ENCODE measurements at places on chromosomes 5 and 9.

DNA sequence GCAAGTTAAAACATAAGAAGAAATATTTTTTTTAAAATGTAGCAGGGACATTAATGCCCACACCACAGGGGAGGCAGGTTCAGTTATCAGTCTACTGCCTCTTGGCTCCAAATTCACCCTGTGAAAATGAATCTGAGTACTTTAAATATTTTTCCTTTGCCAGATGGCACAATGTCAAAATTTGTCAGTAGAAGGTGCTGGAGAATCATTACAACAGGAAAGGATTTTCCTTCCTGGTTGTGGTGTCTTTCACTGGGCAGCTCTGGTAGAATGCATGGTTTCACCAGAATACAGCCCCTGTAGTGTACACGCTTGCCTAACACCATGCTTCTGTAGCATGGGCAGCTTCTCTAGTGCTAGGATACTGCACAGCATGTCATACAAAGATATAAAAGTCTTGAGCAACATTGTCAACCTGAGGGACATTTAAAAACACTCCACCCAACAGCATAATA is 9.7 kb upstream of the SREK1 start:
- DNase-seq = no peak

DNA sequence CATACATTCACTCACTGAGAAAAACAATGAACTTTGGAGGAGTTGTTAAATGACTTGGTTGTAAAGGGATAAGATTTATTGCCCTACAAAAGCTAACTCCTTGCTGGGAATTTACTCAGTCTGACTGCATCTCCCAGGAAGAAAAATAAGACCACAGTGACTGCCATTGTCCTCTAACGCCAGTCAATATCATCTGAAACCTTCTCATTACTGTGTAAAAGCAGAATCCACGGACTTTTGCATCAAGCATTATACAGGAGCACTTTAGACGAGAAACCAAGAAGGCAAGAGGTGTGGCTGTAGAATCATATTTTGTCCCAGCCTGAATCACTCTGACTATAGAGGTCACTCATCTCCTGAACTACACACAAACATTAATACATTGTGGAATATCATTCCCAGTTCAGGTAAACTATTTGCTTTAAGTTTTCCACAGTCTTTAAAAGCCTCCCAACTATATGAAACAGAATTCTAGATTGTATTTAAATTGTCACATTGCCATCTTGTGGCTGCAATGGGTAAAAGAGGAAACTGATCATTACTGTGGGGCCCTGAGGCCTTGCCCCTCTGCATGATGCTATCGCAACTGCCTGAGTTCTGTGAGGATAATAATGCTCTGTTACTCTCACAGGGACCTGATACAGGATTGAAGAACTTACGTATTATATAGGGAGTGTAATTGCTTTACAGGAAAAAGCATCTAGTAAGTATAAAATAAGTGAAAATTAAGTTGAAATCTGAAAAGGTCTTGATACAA is 142.9 kb downstream of the SLCO4C1 start:
- DNase-seq = peak; percentile 52

GRCh38 chr9:134724202-134724911 is 82.8 kb downstream of the COL5A1 start:
- DNase-seq = peak; percentile 40

GRCh38 chr5:132322266-132322665 is 28.1 kb downstream of the SLC22A4 start:
- DNase-seq = no peak

DNA sequence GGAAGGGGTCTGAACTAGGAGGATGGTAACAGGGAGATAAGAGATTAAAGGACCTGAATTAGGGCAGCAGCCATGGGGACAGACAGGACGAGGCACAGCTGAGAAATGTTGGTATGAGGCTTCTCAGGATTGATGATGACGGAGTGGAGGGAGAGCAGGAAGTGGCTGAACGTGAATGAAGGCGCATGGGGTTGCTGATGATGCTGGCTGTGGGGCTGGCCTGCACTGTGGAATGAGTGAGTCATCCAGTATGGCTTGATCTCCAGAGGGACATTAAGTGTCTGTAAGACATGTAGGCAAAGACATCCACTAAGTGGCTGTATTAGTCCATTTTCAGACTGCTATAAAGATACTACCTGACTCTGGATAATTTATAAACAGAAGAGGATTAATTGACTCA is 256.4 kb downstream of the ICE1 start:
- DNase-seq = no peak

- peak; percentile 84 for DNase-seq
Observed at GRCh38 chr9:98575379-98576346, 133.1 kb downstream of the GABBR2 start.

GRCh38 chr9:135300346-135301141 is 179.0 kb upstream of the PPP1R26 start:
- no peak for DNase-seq

DNA sequence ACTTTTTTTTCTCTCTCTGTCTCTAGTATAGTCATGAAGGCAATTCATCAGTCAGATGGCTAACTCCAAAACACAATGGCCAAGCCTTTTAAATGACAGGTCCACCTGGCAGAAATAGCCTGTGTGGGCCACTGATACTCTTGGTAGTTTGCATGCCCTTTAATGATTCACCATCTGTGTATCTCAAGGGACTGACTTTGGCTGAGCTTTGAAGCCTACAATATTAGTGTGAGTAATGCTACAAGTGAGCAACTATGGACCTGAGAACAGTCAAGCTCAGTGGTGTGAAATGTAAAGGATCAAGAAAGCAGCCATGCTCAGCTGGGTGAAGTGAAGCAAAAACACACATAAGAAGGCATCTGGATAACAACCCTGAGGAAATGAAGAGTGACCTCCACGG is 506.9 kb downstream of the TLE1 start:
- DNase-seq = peak; percentile 54

GRCh38 chr9:91939978-91940377 is 10.1 kb downstream of the ROR2 start:
- DNase-seq = no peak

- peak; percentile 19 for DNase-seq
Observed at GRCh38 chr5:151886546-151887275, 37.9 kb downstream of the GLRA1 start.

DNA sequence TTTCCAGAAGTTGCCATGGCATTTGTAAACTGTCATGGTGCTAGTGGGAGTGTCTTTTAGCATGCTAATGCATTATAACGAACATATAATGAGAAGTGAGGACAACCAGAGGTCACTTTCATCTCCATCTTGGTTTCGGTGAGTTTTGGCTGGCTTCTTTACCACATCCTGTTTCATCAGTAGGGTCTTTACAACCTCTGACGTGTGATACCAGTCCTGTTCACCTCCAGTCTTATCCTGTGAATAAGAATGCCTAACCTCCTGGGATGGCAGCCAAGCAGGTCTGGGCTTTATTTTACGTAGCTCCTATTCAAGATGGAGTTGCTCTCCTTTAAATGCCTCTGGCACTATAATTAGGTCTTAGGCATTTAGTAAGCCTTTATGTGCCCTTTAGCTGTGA is 20.4 kb upstream of the RFK start:
- DNase-seq = peak; percentile 70

- no peak for DNase-seq
Observed at GRCh38 chr9:34796924-34797323, 87.0 kb upstream of the CCL21 start.

- no peak for DNase-seq
Observed at GRCh38 chr5:51185850-51186329, 197.4 kb upstream of the ISL1 start.

DNA sequence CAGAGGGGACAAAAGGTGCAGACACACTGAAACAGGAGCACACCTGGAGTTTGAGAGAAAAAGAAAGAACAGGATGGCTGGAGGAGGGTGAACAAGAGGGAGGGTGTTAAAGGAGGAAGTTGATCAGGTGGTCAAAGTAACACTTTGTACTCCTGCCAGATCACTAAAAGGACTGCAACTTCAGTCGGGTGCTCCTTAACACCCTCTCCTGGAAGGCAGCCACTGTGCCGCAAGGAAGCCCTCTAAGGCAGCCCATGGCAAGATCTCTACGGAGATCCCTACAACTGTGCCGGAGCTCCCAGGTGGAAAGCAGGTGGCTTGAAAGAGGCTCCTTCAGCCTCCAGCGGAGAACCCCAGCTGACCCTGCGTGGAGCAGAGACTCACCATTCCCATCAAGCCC is 124.4 kb upstream of the MSX2 start:
- DNase-seq = no peak

GRCh38 chr5:56490971-56491468 is 257.9 kb upstream of the ANKRD55 start:
- DNase-seq = no peak

GRCh38 chr5:150396267-150396666 is 16.4 kb downstream of the CD74 start:
- no peak for DNase-seq

GRCh38 chr9:92663126-92663525 is 6.8 kb downstream of the IPPK start:
- no peak for DNase-seq

DNA sequence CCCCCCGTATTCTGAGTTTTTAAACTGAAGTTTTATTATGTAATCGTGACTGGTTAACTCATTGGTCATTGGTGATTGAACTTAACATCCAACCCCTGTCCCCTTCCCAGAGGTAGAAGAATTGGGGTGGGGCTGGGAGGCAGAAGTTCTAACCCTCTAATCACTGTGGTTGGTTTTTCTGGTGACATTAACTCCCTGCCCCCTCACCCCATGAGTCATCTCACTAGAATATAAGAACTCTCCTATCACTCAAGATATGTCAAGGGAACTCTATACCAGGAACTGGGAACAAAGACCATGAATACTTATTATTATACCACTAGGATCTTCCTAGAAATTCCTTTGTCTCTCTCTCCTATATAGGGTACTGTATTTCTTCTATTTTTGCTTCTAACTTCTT is 52.3 kb upstream of the CAVIN4 start:
- DNase-seq = peak; percentile 14
